ENCODE measurements at places on chromosomes 1 and 21.

- no peak for DNase-seq
Measured at GRCh38 chr1:205003358-205004131, 39.5 kb upstream of the CNTN2 start.

GRCh38 chr1:68145418-68146126 is 86.8 kb downstream of the WLS start:
- DNase-seq: no peak

DNA sequence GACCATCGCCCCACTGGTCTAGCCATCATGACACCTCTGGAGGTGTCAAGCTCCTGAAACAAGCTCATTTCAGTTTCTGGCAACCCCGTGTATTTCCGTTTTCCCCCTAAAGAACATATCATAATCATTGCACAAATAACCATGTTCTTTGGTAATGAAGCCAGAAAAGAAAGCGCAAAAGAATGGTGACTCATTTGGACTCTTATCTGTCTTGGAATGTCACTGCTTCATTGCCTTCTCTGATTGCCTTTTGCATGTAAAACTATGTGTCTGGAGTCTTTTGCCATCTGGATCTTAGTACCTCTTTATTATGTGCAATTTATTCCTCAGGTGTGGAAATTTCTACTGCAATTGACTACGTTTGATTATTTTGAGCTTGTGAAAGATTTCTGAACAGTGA is 110.5 kb downstream of the COLGALT2 start:
- DNase-seq: no peak

GRCh38 chr1:62265956-62266935 is 53.0 kb downstream of the KANK4 start:
- no peak for DNase-seq

GRCh38 chr1:54549181-54549924 is 1.3 kb downstream of the ACOT11 start:
- DNase-seq: no peak

DNA sequence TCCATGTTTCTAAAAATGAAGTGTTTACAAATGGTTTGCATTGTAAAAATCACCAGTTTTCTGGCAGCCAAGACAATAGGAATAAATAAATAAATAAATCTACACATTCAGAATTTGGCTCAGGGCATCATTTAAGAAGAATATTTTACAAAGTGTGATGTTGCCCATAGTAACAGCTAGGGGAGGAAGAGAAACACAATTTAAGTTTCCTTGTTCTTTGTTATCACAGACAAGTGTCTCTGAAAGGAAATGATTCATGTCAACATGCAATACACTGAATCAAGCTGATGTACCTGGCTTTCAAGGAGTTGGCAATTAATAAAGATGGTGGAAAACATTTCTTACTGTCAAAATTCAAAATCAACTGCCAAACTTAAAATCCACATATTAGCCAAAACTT is 74.7 kb downstream of the LHX8 start:
- DNase-seq: no peak

GRCh38 chr1:93036672-93037071 is 42.4 kb upstream of the MTF2 start:
- no peak for DNase-seq

DNA sequence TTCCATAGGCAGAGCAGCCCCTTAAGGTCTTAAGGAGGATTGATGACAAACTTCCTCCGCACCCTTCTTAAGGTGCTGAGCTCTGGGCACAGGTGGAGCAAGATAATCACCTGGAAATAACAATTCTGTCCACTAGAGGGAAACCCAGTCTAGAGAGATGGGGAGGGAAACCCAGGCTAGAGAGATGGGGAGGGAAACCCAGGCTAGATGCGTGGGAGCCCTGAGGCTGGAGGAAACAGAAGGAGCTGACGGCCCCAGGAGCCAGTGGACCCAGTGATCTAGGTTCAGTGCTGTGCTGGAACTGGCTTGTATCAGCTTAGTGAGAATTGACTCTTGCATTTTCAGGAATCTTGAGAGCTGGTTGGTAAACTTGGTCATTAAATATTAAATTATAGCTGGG is 17.8 kb upstream of the MYCL start:
- no peak for DNase-seq

DNA sequence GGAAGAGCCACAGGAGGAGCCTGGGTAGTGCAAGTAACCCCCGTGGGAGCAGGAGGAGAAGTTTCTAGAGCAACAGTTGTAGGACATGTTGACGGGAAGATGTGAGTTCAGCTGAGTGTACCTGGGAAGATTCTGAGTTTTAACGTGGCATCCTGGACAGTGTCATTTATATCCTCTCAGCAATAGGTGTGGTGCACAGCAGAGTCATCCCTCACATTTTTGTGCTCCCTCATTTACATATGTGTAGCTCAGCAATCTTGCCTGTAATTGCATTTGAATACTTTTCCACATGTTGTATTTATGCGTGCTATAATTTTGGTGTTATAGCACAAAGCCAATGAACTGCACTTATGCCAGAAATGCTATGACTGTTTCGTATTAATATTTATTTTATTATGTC is at the start of gene KRTAP13-3:
TSS of gene KRTAP13-3 (minus strand) at position 101 of the 400 bp plus-strand sequence. CDS start at position 87, 14 bp downstream.
- no peak for DNase-seq

DNA sequence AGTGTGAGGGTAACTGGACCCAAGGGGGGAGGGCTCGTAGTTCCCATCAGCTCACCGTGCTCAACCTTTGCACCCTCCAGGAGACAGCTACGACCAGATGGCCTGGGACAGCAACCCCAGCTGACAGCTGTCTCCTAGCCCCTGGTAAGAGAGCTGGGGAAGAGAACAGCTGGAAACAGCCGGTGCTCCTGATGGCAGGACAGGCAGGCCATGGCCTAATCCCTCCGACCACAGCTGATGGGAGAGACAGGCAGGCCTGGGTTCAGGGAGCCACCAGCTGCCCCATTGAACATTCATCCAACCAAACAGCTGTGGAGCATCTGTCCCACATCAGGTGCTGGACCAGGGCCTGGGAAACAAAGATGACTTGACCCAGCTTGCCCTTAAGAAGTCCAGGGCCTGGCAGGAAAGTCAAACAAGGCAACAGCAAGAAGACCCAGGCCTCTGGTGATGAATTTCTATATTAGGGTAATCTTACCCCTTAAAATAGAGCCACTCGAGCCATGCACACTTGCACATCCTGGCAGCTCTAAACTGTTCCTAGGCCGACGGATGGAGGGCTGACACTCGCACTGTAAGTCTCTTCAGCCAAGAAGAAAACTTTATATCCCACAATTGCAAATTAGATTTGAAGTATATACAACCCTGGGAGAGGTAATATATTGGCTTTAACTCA is 12.2 kb downstream of the OLFML2B start:
- no peak for DNase-seq

GRCh38 chr1:228061411-228062084 is 21.0 kb upstream of the ARF1 start:
- no peak for DNase-seq

- no peak for DNase-seq
Measured at GRCh38 chr21:36430841-36431240, 45.6 kb downstream of the CHAF1B start.

DNA sequence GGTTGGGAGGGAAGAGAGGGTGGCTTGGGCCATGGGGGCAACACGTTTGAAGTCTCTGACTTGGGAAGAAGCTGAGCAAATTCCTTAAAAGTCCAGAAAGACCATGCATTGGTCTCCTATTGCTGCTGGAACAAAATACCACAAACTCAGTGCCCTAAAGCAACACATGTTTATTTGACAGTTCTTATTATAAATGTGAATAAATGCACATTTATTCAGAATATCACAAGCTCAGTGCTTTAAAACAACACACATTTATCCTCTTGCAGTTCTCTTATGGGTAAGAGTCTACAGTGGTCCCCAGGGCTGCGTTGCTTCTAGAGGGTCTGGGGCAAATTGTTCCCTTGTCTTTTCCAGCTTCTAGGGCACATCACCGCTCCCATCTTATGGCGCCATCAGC is 10.1 kb upstream of the PRAMEF12 start:
- DNase-seq: no peak

DNA sequence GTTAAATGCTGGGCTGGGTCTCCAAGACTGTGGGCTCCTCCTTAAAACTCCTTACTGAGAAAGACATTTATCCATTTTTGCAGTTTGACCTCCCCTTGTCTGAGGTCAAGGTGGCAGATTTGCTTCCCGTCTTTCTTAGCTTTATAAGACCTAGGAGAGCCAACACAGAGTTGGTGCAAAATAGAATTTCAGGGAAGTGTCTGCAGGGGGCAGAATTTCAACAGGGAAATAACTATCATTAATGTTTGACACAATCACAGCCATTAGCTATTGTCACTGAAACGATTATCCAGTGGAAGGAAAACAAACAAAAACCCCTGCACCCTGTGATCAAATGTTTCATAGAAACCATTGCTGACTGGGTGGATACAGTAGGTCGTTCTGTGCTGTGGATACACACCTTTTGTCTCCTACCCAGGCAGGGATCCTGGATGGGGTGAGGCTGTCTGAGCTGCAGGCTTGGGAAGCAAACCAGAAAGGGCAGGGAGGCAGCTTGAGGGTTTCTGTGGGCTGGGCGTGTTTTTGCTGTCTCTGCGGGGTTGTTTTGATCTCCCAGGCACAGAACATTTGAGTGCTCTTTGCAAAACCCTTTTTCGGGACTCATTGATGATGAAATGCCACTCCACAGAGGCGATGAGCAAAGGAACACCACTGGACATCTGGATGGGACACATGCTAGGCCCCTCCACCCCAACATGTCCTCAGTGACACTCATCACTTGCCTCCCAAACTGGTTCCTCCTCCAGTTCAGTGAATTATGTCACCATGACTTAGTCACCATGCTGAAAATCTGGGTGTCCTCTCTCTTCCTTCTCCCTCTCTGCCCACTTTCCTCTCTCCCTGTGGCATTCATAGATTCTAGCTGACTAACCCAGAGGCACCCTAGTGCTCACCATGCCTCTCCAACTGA is 94.2 kb upstream of the SERBP1 start:
- no peak for DNase-seq

- DNase-seq: no peak
Measured at GRCh38 chr1:231487019-231487418, 41.5 kb upstream of the TSNAX start.

DNA sequence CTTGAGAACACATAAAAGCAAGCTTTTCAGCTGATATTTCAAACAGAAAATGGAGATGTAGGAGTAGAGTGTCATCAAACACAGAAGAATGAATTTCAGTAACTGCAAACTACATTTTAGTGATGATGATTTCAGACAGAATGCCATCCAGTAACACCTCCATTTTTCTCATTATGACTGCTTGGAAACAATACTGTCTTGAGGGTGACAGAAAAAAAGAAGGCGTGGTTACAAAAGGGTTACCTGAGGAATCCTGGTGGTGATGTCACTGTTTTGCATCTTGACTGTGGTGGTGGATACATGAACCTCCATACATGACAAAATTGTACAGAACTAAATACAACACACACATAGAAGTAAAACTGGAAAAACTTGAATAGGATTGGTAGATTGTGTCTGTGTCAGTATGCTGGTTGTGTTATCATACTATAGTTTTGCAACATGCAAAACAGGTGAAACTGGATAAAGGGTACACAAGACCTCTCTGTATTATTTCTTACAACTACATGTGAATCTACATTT is 375.9 kb downstream of the PTBP2 start:
- no peak for DNase-seq

DNA sequence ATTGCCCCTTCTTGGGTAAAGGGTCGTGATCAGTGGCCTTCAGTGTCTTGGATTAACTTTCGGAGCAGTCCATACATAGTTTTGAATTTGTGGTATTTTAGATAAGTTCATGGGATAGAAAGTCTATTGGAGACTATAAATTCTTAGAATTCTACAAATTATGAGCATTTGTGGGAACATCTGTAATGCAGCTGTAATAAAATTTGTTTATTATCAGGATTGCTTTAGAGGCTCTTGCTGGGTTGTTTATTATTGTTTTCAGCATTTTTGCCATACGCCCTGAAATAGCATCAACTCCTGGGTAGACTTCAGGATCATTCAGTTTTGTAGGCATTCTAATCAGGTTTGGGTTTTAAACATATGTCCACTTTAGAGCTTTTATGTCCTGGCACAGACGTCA is 16.1 kb downstream of the LAMC1 start:
- no peak for DNase-seq

- no peak for DNase-seq
Measured at GRCh38 chr21:31343680-31344480, at the start of gene TIAM1. TSS of gene TIAM1 (minus strand) at chr21:31344261. CDS start at chr21:31266972, 77,289 bp downstream.

GRCh38 chr1:115726161-115726560 is 42.4 kb downstream of the CASQ2 start:
- no peak for DNase-seq

GRCh38 chr1:157103268-157103667 is 3.7 kb upstream of the ETV3L start:
- DNase-seq: no peak

- DNase-seq: no peak
Measured at GRCh38 chr21:42041711-42042110, 29.4 kb upstream of the UMODL1 start.

DNA sequence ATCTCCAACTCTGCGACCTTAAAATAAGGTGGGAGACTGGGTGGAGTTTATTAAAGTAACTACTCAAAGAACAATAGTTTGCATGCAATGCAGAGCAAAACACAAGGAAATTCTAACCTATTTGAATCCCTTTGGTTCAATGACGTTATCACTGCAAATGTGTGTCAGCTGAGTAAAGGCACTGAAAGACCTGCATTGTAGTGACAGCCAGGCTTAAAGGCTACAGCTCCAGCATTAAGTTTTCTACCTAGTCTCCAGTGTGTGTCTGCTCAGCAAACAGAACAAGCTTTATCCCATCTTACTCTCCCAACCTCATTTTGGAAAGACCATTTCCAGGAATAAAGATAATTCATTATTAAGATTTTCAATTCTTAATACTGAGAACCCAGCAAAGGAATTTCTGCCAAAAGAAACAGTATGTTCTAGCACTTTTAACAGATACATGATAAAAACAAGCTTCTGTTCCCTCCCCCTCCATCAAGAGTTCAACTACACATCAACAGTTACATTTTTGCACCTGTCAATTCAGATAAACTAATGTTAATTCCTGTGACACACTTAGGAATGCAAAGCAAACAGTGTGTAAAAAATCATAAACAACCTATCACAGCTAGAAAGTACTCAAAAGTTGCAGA is 14.2 kb downstream of the PTP4A2 start:
- no peak for DNase-seq

- no peak for DNase-seq
Measured at GRCh38 chr1:60572378-60572777, 498.8 kb upstream of the C1orf87 start.

DNA sequence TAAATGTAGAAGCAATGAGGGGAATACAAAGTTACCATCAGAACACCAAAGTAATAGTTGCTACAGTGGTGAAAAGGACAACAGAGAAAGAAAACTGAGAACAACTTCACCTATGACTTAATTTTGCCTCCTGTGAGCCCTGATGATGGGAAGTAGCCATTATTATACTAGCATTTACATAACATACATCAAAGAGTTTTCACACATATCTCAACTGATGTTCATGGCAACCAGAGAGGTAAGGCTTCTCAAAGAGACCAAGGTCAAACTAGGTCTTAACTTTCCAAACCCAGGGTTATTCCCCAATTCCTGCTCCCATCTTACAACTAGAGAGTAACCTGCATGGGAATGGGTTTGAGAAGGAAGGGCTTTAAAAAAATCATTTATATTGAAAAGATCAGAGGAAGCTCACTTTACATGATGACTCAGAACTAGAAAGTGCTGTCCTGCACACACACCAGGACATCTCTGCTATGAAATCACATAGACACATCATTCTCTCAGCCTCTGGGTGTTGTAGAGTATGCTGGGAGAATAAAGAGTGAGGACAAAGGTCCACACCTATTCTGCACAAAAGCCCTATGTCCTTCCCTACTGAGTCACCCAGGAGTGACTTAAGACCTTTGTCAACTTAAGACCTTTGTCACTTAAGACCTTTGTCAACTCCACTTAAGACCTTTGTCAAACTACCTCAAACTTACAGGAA is 179.7 kb downstream of the TNFSF18 start:
- DNase-seq: no peak

GRCh38 chr1:51750729-51751128 is 127.8 kb downstream of the NRDC start:
- DNase-seq: no peak
